ENCODE measurements at places on chromosomes 7 and 10. TPM values are rescaled to one million over a fixed set of nuclear protein-coding genes. Genes with fewer than 3 reads are reported as not detected.

Gene IGF2BP3
- 34.1 TPM for polyA plus RNA-seq

Gene ELFN1
- 3.9 TPM for polyA plus RNA-seq

Gene TFPI2
- polyA plus RNA-seq = 16.4 TPM

Gene TAS2R41
- polyA plus RNA-seq = not detected

Data from muscle of arm (tissue), 14 donors.